ENCODE measurements at places on chromosomes 7 and 10.
A peak's percentile ranks its signal among the peaks of the same experiment; 100 is the strongest.

- DNase-seq: peak; percentile 60
Measured at GRCh38 chr7:30238721-30239441, 45.5 kb upstream of the ZNRF2 start.

- no peak for DNase-seq
Measured at GRCh38 chr10:44199991-44200655, 184.8 kb downstream of the CXCL12 start.

GRCh38 chr10:22659866-22660265 lies 54.5 kb downstream of the PIP4K2A start:
- no peak for DNase-seq

DNA sequence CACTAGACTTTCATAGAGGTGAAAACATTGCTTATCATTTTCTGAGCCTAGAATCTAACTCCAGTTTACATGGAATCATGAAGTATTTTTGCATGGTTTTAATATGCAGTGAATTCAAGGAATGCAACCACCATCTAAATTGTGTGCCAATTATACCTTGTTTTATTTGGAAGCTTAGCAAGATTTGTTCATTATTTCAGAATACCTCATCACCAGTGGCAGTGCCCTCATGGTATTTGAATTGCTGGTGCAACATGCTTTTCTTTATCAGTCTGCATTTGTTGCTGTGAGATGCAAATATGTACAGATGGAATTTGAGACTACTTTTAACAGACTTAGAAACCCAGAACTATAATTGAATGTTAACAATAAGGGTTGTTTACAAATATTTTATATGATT lies 18.7 kb upstream of the ZNF800 start:
- no peak for DNase-seq

DNA sequence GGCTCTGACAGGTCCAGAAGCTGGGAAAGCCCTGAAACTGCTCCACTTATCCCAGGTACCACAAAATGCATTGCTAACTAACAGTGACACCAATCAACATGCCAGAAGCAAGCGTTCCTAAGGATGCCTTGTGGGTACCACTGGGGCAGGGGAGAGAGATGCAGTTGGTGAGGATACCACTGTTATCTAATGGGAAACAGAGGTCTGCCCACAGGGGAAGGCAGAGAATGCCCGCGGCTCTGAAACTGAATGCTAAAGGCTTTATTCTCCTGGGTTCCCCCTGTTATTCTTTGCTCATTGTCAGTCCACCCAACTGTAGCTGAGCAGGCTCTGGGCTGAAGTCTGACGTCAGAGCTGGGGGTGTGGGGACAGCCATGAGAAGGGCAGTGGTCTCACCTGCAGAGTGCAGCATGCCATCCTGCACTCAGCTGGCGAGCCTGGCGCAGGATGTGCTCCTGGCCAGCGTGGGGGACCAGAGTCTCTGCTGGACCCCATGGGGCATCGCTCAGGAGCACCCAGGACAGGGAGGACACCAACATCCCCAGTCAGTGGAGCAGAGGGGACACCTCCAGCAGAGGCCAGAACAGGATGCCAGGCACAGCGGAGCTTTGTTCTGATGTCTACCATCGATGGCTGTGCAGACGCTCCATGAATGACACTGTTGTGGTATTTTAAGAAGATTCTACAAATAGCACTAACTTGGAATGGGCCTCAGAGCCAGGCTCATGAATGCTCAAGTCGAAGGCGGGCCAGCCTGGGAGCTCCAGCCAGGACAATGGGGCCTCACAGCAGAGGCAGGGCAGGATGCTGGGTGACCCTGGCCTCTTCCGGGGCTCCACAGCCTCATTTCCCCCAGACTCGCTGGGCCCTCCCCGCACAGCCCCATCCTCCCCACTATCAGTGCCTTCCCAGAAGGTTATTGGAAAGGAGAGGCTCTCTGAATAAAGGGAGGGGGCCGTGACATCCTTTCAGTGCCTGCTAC lies 95.8 kb downstream of the ARHGAP22 start:
- DNase-seq: no peak

- DNase-seq: no peak
Measured at GRCh38 chr7:155465761-155466141, 7.8 kb downstream of the EN2 start.

DNA sequence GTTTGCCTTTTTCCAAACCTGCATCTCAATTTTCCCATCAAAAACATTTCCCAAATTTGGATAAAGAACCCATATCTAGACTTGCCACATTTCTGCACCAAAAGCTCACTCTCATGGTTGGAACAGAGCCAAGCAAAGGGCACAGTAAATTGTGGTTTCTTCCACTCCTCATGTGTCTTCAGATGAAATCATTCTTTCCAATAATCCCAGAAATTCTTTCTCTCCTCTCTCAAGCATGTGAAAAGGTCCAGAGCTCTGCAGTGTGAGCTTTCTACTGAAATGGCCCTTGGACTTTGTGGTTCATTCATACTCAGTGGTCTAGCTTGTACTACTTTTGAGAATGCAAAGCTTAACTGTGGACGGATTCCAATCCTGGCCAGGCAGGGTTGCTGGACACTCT lies 19.8 kb downstream of the PRSS2 start:
- DNase-seq: no peak

DNA sequence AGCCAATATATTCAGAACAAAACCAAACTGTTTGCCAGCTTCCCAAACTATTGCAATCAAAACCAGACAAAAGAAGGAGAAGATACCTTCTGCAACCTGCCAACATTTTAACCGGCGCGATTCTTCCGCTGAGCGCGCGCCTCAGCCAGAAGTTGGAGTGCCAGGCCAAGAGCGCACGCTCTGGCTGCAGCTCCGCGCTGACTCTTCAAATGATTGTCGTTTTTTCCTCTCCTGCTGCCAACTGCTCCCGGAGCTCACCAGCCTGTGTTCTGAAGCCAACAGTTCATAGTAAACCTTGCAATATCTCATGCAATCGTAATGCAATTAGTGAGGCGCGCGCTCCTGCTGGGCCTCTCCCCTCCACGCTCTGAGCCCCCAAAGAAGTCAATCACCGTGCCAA lies 259.7 kb upstream of the MGMT start:
- DNase-seq: no peak

GRCh38 chr7:29369909-29370488 lies 175.4 kb downstream of the CHN2 start:
- no peak for DNase-seq

GRCh38 chr10:58651040-58651439 lies 138.4 kb downstream of the BICC1 start:
- peak; percentile 91 for DNase-seq
